ENCODE measurements at places on chromosomes 1 and 21. TPM values are rescaled to one million over a fixed set of nuclear protein-coding genes. Genes with fewer than 3 reads are reported as not detected.

DNA sequence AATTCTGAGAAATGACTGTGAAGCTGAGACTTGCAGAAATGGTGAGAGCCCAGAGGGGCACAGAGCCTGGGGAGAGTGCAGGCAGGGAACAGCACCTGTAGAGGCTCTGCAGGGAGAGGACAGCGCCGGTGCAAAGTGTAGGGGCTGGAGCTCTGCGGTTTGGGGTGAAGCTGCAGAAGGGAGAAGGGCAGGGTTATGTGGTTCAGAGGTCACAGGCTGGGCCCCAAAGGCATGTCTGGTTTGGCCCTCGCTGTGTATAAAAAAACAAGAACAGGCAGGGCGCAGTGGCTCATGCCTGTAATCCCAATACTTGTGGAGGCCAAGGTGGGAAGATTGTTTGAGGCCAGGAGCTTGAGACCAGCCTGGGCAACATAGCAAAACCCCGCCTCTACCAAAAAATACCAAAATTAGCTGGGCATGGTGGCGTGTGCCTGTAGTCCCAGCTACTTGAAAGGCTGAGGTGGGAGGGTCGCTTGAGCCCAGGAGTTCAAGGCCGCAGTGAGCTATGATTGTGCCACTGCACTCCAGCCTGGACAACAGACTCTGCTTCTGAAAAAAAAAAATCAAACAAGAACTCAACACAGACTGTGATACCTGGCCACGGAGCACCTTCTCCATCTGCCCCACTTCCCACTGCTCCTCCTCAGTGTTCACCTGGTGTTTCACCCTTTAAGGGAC lies 29.1 kb downstream of the SERINC2 start:
- DNase-seq: no peak

GRCh38 chr1:94727846-94728715 lies 92.1 kb upstream of the SLC44A3 start:
- DNase-seq: no peak

DNA sequence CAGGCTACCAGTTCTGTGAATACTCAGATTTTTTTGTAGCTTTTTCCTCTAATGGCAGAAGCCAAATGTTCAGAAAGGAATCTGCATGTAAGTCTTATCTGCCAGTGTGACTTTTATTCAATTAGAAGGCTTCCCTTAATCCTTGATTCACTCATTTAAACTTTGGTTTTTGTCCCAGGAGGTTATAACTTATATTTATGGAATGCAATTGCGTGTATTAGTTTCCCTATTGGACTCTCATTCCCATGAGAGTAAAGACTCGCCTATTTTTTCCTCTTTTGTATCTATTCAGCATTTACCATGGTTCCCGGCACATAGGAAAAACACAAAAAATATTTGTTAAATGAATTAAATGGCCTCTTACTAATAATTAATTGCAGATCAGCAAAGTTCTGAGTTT lies 3.5 kb downstream of the NTMT2 start:
- DNase-seq: no peak

The HES4 gene
- total RNA-seq: 61.3 TPM

The FAM76A gene
- 8.9 TPM for total RNA-seq

The KIF26B gene
- total RNA-seq: 1.6 TPM

The ADAMTS1 gene
- 2.0 TPM for total RNA-seq

DNA sequence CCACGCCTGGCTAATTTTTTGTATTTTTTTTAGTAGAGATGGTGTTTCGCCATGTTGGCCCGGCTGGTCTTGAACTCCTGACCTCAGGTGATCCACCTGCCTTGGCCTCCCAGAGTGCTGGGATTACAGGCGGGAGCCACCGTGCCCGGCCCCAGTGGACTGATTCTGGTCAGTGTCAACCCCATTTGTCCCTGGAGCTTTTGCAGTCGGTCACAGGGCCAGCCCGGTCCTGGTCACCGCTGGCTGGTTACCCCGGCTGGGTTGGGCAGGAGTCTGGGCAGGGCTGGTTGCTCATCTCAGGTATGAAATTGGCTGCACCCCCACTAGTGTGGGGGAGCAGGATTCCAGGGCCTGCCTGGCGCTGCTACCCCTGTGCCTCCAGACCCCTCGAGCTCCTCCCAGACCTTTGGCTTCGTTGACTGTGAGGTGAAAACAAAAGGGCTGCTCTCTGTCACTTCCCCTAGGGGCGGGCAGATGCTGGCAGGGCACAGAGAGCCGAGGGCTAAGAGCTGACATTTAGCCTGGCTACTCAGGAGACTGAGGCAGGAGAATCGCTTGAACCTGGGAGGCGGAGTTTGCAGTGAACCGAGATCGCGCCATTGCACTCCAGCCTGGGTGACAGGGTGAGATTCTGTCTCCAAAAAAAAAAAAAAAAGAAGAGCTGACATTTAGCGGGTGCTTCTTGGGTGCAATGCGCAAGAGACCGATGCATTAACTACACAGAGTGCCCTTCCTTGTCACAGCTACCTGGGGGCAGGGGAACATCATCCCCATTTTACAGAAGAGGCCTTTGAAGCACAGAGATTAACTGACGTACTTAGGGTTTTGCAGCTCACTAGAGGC lies 10.6 kb downstream of the TNFRSF1B start:
- DNase-seq: no peak

The RORC gene
- 56.8 TPM for total RNA-seq

DNA sequence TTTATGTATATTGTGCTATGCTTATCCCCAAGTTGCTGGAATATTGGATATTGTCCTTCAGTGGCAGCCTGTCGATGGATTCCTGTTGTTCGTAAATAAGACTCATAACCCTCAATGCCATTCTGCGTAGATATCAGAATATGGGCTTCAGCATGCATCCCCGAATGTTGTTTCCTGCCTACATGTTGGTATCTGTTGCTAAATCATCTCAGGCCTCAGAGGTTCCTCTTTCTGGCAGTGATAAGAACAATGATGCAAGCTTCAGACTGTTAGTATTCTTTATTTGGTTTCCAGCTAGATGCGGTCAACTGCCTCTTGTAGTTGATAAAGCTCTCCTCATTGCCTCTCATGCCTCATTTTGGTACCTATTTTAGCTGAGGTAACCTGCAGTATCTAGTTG lies 2082.6 kb downstream of the MRPL39 start:
- DNase-seq: no peak

The HHAT gene
- total RNA-seq: 3.7 TPM

The TNFRSF9 gene
- 9.0 TPM for total RNA-seq

DNA sequence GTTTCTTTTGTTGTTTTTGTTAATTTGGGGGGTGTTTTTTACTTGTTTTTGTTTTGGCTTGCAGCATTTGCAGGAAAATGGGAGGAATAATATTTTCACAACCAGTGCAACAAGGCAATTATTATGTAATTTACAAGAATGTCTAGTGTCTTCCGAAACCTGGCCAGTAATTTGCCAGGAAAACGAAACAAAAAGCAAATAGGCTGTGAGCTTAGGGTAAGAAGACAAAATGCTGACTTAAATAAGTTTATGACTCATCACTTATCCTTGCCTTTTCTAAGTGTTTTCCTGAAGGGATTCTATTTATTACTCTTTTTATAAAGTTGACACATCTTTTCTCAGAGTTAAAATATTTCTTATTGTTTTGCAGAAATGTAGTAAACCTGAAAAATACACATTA lies 49.8 kb downstream of the KCNT2 start:
- DNase-seq: no peak

The RNF187 gene
- total RNA-seq: 22.2 TPM

DNA sequence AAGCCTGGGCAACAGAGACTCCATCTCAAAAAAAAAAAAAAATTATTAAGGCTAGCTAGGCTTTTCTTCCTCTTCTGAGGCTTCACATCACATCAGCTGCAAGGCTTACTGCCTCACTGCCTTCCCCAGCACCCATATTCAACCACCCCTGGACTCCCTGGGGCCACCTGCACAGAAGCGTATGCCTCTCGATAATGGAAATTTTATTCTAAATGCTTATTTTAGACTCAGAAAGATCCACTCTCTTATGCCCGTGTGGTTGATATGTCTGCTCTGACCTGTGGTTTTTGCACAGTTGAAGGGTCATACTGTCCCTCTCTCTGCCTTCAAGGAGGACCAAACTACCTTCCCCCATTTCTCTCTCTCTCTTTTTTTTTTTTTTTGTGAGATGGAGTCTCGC lies 1.5 kb upstream of the FCRLA start:
- DNase-seq: no peak

DNA sequence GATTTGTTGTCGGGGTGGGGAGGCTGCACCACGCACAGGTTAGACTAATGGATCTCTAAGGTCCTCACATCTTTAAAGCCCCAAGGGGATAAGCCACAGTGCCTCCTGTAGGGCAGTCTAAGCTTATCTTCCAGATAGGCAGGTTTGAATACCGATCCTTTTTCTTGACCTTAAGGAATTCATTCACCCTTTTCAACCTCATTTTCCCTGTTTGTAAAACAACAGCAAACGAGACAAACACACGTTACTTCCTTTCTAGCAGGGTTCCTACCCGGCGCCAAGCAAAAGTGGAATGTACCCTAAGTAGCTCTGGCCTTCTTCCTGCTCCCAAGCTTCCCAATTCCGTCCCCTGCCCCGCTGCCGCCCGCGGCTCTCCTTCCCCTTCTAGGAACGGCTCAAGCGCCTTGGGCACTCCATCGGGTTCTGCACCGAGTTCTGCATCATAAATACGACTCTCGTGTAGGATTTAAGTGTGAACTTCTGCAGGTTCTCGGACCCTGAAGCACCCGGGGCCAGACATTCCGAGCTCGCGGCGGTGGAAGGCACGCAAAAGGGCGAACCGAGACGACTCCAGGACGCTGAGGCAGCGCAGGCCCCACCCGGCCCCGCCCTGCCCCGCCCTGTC lies 548 bp upstream of the CDC20 start:
- no peak for DNase-seq

DNA sequence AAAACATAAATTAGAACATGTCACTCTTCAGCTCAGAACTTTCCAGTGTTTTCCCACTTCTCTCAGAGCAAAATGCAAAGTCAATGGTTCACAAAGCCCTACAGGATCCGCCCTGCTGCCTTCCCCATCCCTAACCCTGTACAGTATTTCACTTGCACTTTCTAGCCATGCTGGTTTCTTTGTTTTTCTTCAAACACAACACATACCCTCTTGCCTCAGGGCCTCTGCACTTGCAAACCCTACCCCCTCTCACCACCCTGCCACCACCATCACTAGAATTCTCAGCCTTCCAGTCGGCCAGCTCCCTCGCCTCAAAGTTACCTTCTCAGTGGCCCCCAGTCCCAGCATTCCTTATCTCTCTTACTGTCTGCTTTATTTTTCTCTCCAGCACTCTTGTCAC lies 17.6 kb downstream of the TEX35 start:
- DNase-seq: no peak

The NCMAP gene
- 0.09 TPM for total RNA-seq

The SLC25A44 gene
- 8.8 TPM for total RNA-seq

The CTSK gene
- total RNA-seq: 8.4 TPM

DNA sequence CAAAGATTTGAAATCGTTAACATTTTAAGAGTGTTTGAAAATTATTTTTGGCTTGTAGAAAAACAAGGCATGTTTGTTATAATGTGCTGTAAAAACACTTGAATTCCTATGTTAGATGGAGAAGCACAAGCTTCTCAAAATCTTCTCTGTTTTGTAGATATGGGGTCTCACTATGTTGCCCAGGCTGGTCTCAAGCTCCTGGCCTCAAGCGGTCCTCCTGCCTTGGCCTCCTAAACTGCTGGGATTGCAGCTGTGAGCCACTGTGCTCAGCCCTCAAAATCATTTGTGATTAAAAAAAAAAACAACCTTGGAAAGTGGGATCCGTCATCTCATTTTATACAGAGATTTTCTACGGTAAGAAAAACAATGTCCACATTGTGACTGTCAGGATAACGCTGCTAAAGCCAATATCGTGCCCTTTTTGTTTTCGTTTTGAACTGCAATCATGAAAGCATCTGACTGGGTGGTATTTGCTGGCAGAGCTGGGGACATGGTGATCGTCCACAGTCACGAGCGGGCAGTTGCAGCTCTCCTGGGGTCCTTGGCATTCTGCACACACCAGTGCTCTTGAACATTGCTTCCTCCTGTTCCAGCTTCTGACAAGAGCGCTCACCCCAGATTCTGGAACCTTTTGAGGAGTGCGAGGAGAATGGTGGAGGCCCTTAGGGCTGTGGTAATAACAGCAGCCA lies 112.5 kb downstream of the PGBD5 start:
- no peak for DNase-seq

GRCh38 chr1:29525941-29526340 lies 289.6 kb downstream of the PTPRU start:
- no peak for DNase-seq

The KRTAP12-2 gene
- total RNA-seq: not detected

DNA sequence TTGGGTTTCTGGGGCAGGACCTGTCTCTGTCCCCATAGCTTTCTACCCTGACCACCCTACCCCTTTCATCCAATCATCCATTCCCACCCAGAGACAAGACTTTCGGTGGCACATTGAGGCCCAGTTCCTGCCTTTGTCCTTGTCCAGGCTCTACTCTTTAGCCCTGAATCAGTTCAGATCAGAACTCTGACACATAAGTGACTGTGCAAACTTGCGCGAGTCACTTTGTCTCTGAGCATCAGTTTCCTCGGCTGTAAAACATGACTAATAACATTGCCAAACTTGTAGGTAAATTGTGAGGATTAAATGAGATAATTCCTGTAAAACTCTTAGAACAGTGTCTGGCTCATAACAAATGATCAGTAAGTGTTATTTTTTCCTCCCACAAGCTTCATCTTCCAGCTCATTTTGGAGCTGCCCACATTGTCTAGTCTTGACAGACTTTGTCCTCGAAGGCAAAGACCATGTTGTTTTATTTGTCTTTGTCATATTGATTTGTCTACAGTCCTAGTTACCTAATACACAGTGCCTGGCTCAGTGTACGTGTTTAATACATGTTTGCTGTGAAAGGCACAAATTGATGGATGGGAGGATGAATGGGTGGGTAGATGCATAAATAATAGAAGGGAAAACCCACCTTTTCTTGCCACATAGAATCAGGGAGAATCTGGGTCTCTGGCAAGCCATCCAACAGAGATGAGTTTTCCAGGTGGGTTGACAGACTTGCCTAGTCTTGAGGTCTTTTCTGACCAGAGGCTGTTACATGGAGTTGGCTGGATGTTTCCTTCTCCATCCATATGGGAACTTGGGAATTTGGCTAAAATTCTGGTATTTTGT lies 262.9 kb downstream of the OMA1 start:
- no peak for DNase-seq

- no peak for DNase-seq
These were observed 8.5 kb downstream of the AZIN2 start for GRCh38 chr1:33089457-33089856.

The PHC2 gene
- 35.0 TPM for total RNA-seq

- no peak for DNase-seq
These were observed 95.6 kb downstream of the OLFML2B start for GRCh38 chr1:161928056-161928455.

The NPHP4 gene
- total RNA-seq: 2.5 TPM

- peak; percentile 63 for DNase-seq
These were observed 618 bp downstream of the TRAPPC10 start for GRCh38 chr21:44012474-44013379.

DNA sequence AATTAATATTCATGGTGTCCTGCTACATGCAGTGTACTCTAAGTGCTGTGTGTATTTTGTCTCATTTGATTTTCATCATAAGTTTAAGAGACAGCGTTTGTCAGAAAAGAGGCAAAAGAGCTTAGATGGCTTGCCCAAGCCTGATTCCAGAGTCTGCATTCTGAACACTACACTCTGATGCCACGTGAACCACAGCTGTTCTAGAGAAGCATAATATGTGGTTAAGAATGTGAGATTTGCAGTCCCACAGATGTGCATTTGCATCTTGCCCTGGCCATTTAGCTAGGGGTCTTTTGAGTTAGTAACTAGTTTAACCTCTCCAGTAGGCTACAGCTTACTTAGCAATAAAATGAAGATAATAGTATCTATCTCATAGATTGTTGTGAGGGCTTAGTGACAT lies 9.2 kb upstream of the GADD45A start:
- DNase-seq: peak; percentile 32

GRCh38 chr1:36740446-36740845 lies 257.7 kb upstream of the CSF3R start:
- no peak for DNase-seq

GRCh38 chr1:116690849-116691406 lies 23.4 kb upstream of the IGSF3 start:
- DNase-seq: no peak

The C8A gene
- total RNA-seq: under 0.01 TPM

Data from thymus (tissue), 14 donors.